ENCODE measurements at places on chromosomes 3 and 15.

DNA sequence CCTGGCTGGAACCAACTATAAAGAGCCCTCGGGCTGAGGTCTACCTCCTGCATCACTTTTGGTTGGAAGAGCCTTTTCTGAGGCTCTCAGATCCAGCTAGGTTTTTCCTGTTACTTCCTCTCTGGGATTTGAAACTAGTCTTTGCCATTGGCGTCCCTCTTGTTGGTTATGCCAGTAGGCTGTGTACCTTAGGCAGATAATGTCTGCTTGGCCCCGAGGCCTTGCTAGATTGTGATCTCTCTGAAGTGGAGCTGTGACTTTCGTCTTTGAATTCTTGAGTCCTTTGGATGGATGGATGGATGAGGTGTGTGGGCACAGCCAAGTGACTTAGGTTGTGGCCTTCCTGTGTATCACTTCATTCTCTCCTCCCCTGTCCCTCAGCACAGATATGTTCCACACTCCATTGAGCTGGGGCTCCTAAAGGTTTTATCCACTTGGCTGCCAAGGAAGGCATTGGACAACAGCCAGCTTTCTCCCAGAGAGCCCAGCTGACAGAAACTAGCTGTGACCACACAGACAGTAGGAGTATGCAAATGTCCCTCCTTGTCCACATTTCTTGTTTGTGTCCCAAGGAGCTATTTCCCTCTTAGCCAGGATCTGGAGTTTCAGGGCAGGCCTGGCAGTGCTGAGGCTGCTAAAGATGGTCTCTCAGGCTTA is 7.9 kb upstream of the DNAJC17 start:
- DNase-seq: no peak

- DNase-seq: no peak
These were observed 1030.4 kb upstream of the CADM2 start for GRCh38 chr3:83928391-83928790.

DNA sequence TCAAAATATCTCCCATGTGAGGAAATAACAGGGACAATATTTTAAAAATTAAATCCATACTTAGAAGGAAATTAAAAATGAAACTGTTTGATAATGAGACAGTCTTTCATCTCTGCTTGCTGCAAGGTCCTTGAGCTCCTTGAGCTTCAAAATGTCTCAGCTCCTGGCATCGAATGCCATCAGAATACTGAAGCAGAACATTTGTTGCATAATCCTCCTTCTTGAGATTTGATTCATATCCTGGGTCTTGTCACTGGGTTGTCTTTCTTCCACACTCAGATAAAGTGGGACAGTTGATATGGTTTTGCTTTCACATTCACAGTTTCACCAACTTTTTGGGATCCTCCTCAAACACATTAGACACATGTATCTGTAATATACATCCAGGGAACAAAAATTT is 27.8 kb downstream of the COL8A1 start:
- no peak for DNase-seq

DNA sequence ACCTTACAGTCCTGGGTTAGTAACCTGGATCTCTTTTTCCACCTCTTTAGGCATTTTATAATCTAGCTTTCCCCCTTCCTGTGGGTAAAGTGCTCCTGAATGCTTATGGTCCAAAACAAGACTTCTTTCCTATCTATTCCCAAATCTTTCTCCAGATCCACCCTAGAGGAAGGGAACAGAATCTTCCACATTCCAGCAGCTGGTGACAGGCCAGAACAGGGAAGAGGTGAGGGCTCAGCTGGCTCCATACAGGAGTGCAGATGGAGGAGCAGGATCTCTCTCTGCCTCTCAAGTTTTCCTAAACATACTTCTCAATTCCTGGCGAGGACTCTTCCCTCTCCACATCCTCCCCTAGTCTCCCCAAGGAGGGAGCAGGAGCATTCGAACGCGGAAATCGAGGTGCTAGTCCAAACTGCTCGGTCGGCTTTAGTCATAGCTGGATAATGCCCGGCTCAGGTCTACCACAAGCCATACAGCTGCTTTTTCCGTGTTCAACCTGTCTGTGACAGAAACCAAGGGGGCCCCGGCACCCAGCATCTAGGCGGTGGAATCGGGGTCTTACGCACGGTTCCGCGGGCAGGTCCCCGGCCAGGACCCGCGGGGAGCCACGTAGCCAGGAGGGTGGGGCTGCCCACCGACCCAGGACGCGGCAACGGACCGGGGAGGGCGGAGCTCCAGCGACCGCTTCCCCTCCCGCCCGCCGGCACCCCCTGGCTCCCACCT is 4.0 kb downstream of the RASSF1 start:
- no peak for DNase-seq

GRCh38 chr15:71662306-71662705 is 148.0 kb upstream of the NR2E3 start:
- no peak for DNase-seq

DNA sequence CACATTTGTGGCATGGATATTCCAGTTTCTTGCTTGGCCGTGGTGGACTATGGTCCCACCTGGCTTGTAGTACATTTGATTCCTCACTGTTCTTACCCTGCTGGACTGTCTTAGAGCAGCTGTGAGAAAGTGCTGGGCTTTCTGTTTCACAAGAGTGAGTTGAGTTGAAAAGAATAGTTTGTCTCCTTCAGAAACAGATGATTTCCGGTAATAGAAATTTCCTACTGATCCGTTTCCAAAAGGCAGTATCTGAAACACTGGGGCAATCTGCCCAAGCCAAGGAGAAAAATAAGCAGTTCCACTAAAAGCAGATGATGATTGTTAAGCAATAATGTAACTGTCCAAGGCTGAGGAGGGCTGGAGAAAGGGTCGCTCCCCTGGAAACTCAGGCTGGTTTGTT is 96.0 kb downstream of the SUCLG2 start:
- DNase-seq: no peak

GRCh38 chr3:174266476-174266875 is 592.7 kb upstream of the NAALADL2 start:
- DNase-seq: no peak

- no peak for DNase-seq
These were observed 179.0 kb downstream of the P3H2 start for GRCh38 chr3:189941679-189942078.

- no peak for DNase-seq
These were observed 417.4 kb upstream of the NAALADL2 start for GRCh38 chr3:174441588-174442301.

DNA sequence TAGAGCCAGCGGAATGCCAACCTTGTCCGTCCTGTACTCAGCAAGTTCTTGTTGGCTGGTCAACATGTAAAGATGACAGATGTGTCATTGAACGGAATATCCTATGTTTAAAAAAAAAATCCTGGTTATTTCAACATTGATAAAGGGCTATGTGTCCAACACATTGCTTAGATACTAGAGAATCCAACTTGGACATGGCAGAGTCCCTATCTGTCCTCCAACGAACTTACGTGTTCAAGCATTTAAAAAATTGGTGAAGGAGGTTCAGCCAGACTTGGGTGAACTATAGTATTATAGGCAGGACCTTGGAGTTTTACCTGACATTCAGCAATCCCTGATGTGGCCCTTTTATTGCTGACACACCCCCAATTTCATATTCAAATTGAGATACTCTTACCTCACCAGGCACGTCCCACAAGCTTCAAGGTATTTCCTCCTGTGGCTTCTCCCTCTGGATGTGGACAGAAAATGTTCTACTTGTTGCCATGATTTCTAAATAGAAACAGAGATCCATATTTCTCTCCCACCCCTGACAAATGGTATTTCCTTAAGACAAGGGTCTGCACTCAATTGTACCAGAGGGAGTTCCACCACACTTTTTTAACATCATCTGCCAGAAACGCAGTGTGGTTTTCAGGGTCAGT is 207.7 kb upstream of the TPM1 start:
- no peak for DNase-seq

DNA sequence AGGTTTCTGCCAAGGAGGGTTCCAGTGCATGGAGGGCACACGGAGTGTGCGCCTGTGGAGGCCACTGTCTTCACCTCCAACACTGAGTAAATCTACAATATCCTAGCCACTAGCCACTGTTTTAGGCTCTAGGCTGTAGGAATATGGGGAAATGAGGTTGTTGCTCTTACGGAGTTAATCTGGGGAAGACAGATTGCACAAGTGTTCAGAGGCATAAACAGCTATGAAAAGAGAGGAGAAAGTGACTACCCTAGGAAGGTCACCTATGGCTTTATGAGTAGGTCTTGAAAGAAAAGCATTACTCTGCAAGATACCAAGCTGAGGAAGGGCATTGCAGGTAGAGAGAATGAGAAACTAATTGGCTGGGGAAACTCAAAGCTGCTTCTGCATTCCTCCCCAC is 85.7 kb downstream of the CYP19A1 start:
- DNase-seq: no peak

GRCh38 chr15:45603881-45604280 is 16.7 kb downstream of the BLOC1S6 start:
- no peak for DNase-seq

GRCh38 chr15:70078578-70079417 is 18.9 kb downstream of the TLE3 start:
- no peak for DNase-seq

GRCh38 chr3:100603469-100603868 is 5.9 kb upstream of the ADGRG7 start:
- no peak for DNase-seq

DNA sequence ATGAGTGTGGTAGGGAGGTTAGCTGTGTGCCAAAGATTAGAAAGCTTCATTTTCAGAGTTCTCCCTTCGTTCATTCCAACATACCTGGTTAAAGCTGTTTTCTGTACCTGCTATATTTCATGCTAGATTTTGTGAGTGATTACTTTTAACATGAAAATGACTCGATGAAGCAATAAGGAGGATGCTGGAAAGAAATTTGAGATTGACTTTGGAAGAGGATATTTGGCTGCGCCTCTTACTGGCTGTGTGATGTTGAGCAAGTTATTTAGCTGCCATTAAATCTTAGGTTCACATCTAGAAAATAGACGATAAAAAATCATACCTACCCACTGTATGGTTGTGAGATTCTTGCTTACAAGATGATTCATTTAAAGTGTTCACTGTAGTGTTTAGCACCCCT is 288.7 kb downstream of the ZIC4 start:
- no peak for DNase-seq

GRCh38 chr15:27846722-27847395 is 252.3 kb downstream of the OCA2 start:
- no peak for DNase-seq

DNA sequence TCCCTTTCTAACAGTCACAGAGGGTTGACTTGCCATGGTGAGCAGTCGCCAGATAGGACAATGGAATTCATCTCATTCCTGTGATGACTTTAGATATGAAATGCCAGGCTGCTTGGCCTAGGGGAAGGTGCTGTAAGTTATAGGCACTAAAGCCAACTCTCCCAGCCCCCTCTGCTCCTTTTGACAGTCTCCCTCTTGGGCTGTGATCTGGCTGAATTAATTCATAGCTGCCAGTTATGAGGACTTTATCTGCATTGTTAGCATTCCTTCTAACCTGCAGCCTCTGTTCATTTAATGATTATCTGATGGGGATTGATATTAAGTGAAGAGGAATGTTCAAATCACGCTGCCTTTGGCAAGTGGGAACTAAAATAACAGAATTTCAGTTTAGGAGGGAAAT is 427.1 kb upstream of the RASGRP1 start:
- no peak for DNase-seq

- DNase-seq: no peak
These were observed 17.1 kb downstream of the CACNA2D2 start for GRCh38 chr3:50486219-50486888.

GRCh38 chr3:138578141-138578540 is 15.9 kb downstream of the CEP70 start:
- no peak for DNase-seq

- no peak for DNase-seq
These were observed 62.7 kb upstream of the CD47 start for GRCh38 chr3:108153451-108153981.

DNA sequence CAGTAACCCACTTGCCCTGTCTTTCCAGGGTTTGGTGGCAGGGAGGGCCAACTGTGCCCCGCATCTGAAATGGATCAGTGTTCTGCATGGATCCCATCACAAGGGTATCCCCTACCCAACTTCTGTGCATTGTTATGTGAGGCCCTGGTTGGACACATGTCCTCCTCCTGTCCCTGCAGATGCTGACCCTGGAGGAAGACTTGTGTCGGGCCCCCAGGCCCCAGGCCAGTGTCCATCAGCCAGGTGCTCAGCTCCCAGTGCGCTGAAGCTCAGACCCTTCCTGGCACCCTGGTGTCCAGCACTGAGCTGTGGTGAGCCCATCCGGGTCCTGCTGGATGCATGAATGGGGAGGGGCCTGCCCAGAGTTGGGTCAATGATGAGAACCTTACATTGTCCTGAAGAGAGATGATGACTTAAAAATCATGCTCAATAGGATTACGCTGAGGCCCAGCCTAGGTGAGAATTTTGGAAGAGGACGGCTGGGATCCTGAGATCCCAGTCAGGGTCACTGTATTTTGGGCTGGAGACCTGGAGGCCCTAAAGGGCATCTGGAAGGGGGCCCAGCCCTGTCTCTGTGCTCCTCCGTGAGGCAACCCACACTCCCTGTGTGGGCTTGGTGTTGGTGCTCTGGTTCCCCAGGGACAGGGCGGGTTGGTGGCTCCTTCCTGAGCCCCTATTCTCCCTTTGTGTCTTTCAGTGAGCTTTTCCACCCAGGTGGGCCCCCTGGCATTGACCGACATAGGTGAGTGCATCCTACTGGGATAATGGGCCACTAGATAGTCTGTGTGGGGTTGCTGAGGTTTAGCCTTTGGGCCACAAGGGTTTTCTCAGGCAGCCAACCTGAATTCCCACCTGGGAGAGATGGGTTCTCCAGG is 199.1 kb downstream of the UBE3A start:
- no peak for DNase-seq

DNA sequence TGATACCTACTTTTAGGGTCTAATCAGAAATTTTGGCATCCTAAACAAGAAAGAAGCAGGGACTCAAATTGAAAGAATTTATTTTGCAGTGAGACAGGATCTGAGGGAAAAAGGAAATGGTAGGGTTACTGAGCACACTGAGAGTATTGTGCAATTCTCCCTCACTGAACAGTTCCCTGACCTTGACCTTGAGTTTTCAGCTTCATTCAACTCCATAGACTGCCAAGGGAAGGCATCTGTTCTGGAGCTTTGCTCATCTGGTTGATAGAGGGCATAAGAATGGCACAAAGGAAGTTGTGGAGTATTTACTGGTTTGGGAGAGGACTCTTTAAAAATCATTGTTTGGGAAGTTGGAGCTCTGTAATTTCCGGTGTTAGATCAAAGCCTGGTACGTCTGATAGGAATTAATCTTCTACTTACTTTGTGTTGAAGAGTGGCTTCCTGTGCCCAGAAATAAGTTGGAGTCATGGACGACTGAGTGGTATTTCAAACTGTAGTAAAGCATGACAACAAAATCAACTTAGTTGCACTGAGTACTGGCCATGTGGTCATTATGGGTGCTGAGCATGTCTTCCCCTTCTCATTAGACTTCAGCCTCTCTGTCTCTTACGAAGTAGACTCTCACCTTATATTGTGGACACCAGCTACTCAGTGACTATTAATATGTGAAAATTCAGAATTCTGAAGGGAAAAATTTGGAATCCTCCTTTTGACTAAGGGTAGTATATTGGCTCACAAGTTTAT is 40.8 kb downstream of the CLDN1 start:
- DNase-seq: no peak

GRCh38 chr15:96947296-96948229 is 617.1 kb downstream of the NR2F2 start:
- no peak for DNase-seq

- no peak for DNase-seq
These were observed 35.8 kb upstream of the THSD4 start for GRCh38 chr15:71079208-71080044.
